ENCODE measurements at places on chromosomes 1 and 21.

- no peak for DNase-seq
Observed at GRCh38 chr1:14987829-14988603, 165.5 kb upstream of the TMEM51 start.

GRCh38 chr1:202249436-202249835 is 55.8 kb downstream of the LGR6 start:
- peak; percentile 37 for DNase-seq

- no peak for DNase-seq
Observed at GRCh38 chr1:5507340-5507739, 484.9 kb downstream of the NPHP4 start.

- DNase-seq: peak; percentile 8
Observed at GRCh38 chr1:21384620-21385019, 55.3 kb upstream of the NBPF3 start.

GRCh38 chr21:41526478-41527087 is 18.6 kb upstream of the TMPRSS2 start:
- no peak for DNase-seq

DNA sequence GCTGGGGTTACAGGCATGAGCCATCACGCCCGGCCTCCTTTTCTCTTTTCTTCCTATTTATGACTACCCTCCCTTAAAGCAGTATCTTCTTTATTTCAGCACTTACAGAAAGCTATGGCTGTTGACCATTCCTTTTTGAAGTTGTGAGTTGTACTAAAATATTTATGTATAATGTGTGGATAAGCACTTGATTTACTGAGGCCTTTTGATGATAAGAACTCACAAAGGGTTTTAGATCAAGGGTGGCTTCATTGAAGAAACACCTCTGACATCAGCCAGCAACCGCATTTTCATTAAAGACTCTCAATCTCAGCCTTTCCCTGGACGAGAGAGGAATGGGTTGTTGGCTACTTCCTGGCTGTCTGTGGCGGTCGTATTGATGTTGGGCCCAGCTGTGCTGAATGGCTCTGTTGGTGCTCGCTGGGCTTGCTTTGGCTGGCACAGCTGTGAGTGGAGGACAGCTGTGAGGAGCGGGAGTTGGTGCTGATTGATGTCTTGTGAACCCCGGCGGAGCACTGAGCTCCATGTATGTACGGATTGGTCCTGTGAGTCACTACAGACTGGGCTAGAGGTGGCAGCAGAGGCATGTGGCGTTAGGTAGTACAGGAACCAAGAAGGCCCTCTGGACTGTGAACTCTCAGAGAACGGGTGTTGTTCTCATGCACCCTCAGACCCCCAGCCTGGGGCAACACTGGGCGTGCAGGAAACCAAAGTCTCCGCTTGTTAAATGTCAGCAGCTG is 208.8 kb downstream of the KIF26B start:
- no peak for DNase-seq

- DNase-seq: no peak
Observed at GRCh38 chr1:3821004-3821403, 24.7 kb upstream of the LRRC47 start.

DNA sequence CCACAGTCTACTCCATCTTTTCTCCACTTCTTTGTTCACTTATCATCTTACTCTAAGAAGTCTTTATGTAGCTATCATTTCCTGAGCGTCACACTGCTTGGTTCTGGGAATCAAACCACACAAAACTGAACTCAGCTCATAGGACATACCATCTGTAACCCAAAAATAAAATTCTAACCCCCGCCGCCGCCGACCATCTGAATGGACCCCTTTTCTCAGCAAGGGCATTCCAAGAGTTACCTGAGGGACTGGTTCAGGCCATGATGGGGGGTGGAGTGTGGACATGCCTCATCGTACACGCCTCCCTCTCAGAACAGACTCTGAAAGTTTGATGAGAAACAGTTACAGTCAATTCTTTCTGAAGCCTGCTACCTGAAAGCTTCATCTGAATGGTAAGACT is 12.6 kb upstream of the CHI3L2 start:
- DNase-seq: no peak

GRCh38 chr1:103106426-103107341 is 1.6 kb downstream of the COL11A1 start:
- DNase-seq: no peak

- peak; percentile 61 for DNase-seq
Observed at GRCh38 chr1:99700020-99700419, 54.1 kb downstream of the PALMD start.

DNA sequence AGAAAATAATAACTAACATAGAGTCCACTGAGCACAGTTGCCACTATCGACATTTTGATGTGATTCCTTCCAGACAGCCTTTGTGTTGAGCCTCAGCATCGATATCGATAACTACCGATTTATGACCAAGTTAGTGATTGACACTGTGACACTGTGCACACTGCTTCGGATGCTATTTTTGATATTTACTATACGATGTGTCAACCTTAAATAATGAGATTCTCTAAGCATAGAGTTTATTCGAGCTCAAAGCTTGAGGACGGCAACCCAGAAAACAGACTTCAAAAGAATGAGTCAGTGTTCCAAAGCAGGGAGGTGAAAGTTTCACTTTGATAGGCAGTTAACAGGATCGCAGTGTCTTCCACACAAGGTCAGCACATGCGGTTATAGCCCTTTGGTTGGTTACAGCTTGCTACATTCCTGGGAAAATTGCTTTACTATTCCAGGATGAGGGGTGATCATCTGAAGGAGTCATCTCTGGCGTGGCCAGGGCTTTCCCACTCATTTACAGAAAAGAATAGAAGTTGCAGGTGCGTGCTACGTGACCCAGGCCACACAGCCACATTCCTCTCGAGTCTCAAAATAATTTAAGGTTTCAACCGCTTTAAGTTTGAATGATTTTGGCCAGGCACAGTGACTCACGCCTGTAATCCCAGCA is 53.6 kb upstream of the EFHD2 start:
- DNase-seq: no peak

GRCh38 chr1:2611031-2611501 is 21.8 kb downstream of the MMEL1 start:
- no peak for DNase-seq

DNA sequence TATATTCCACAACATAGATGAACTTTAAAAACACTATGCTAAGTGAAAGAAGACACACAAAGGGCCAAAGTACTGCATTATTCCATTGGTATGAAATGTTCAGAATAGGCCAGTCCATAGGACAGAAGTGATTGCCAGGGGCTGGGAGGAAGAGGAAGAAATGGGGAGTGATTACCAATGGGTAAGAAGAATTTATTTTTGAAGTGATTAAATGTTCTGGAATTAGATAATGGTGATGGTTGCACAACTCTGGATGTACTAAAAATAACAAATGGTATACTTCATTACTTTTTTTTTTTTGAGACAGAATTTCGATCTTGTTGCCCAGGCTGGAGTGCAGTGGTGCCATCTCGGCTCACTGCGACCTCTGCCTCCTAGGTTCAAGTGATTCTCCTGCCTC is 61.7 kb downstream of the CHD5 start:
- DNase-seq: no peak

DNA sequence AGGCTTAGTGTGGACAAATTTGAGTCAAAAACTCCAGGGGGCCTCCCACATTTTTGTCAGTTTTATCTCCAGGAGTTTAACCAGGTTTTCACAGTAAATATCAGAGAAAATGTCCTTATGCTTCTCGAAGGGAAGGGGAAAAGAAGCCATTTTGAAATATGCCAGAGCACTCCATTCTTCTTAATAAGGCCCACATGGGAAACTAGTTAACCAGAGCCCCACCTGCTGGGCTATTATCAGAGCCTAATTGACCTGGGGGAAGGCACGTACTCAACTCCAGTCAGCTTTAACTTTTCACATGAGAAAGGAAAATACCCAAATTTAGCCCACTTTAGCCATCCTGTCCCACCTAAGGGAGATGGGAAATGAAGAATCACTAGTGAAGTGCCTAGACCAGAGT is 296.3 kb downstream of the PTBP2 start:
- DNase-seq: no peak

DNA sequence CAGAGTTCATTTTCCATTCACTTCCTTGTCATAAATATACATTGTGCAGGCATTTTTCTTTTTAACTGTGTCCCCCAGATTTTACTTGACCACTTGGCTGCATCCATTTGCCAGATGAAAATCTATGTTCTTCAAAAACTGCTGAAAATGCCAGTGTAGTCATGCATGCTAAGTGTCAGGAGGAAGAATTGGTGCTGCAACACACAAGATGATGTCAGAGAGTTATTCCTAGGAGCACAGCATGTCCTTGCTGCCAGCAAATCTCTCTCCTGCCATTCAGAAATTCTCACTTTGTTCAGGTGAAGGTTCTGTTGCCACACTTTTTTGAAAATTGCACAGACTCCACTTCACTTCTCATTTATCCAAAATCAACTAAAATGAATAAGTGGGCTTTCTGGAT is 106.4 kb upstream of the MAGI3 start:
- no peak for DNase-seq

- DNase-seq: peak; percentile 95
Observed at GRCh38 chr1:115727706-115728249, 40.7 kb downstream of the CASQ2 start.

DNA sequence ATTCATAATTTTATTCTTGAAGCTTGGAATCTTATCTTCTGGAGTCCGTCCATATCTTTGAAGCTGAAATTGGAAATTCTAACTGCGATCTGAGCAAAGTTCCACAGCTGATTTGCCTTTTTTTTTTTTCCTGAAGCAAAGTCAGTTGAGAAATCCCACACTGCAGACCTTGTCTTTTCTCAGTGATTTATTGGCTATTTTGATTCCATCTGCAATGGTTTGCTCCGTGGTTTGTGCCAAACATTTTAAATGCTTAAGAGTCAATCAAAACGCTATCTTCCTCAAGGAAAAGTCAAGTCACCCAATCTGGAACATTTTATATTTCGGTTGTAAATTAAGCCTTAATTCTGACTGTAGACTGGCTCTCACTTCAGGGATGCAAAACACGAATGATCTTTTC is 88.2 kb upstream of the GRIK1 start:
- DNase-seq: no peak

GRCh38 chr1:185108321-185108720 is 48.4 kb downstream of the TRMT1L start:
- no peak for DNase-seq

GRCh38 chr1:168719306-168720111 is 9.5 kb downstream of the DPT start:
- DNase-seq: no peak

GRCh38 chr1:90605070-90605469 is 112.0 kb downstream of the BARHL2 start:
- no peak for DNase-seq

GRCh38 chr1:246012341-246012740 is 494.7 kb downstream of the SMYD3 start:
- peak; percentile 25 for DNase-seq

DNA sequence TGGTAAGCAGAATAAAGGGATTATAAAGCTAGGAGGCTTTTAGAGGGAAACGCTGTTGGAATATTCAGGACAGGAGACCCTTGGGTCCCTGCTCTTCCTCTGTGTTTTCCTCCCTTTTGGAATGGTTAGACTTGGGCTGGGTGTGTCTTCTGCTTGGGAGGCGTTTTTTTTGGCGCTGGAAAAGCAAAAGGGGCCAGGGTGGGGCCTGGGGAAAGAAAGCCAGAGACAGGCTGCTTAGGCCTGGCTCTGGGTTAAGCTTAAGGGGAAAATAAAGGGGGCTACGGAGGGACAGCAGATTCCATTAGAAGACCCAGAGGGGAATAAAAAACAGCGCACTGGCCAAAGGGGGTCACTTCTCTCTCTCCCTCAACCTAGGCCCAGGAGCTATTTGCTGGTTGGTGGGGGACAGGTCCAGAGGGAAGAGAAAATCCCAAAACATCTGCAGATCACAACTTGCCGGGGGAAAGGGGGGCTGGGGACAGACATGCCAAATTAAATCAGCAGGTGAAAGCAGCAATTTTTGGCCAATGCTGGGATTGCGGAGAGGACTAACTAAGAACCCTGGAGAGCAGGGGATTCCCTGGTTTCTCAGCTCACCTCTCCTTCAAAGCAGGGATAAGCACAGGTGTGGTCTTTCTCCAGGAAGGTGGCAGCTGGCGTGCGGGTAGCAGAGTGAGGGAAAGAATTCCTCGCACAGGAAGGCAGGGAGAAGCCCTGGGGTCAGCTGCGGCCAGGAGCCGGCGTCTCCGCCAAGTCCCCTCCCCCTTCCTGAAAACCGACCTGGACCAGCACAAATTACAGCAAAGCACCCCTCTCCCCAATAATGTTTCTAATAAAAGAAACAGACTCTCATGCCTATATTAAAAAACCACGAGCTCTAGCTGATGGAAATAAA is 82.2 kb upstream of the AK4 start:
- no peak for DNase-seq

DNA sequence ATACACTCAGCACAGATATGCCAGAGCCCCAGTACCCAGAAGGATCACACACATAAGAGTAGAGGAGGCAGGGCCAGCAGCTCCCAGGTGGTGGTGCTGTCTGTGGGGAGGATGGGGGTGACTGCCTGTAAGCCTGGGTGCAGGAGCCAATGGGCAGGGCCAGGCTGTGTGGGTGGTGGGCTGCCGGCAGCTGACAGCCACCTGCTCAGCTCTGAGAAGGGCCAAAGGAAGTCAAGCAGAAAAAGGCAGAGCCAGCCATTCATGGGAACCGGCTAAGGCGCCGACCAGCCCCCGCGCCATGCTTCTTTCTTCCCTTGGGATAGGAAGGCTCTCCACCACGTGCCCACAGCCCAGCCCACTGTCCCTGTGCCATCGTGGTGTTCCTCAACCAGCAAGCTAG is 14.1 kb downstream of the PIK3C2B start:
- no peak for DNase-seq

DNA sequence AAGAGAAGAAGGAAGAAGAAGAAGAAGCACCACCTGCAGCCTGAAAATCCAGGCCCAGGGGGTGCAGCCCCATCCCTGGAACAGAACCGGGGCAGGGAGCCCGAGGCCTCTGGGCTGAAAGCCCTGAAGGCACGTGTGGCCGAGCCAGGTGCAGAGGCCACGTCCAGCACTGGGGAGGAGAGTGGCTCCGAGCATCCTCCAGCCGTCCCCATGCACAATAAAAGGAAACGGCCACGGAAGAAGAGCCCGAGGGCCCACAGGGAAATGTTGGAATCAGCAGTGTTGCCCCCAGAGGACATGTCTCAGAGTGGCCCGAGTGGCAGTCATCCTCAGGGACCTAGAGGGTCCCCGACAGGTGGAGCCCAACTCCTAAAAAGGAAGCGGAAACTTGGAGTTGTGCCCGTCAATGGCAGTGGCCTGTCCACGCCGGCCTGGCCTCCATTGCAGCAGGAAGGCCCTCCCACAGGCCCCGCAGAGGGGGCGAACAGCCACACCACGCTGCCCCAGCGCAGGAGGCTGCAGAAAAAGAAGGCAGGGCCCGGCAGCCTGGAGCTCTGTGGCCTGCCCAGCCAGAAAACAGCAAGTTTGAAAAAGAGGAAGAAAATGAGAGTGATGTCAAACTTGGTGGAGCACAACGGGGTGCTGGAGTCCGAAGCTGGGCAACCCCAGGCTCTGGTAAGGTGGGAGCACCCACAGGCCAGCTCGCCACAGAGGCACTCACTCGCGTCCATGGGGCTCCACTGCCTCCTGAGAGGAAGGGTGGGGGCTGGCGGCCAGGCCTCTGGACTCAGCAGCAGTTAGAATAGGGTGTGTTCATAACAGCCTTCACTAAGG is 28.4 kb downstream of the RRP1B start:
- DNase-seq: no peak

DNA sequence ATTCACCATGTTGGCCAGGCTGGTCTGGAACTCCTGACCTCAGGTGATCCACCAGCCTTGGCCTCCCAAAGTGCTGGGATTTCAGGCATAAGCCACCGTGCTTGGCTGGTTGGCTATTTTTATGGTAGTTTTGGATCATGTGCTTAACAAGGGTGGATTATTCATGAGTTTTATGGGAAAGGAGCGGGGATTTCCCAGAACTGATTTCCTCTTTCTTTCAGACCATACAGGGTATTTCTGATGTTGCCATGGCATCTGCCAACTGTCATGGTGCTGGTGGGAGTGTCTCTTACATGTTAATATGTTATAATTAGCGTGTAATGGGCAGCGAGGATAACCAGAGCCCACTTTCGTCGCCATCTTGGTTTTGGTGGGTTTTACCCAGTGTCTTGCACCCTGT is 3.2 kb downstream of the TRPM2 start:
- DNase-seq: peak; percentile 84

Data from CD14-positive monocyte (primary cell).